ENCODE measurements at places on chromosomes 7 and 10. TPM values are rescaled to one million over a fixed set of nuclear protein-coding genes. Genes with fewer than 3 reads are reported as not detected.

Gene RAB11FIP2
- total RNA-seq, result 22.4 TPM

Gene SFRP4
- total RNA-seq, result under 0.01 TPM

Gene TACR2
- total RNA-seq, result not detected

Gene TYW1B
- 2.6 TPM for total RNA-seq

Gene GPC2
- total RNA-seq, result 0.73 TPM

Gene STEAP1
- 152 TPM for total RNA-seq

Gene TLL2
- total RNA-seq, result under 0.01 TPM

Gene SLC16A12
- under 0.01 TPM for total RNA-seq

Gene SLC35G1
- total RNA-seq, result 4.7 TPM

Gene NKX1-2
- total RNA-seq, result not detected

Gene UNC5B
- total RNA-seq, result 13.9 TPM

Gene EIF3A
- 109 TPM for total RNA-seq

Gene FOXP2
- total RNA-seq, result 11.8 TPM

Gene AUTS2
- total RNA-seq, result 5.9 TPM

Gene GPR26
- total RNA-seq, result not detected

Gene CTAGE6
- total RNA-seq, result 0.59 TPM

Gene AIFM2
- 7.7 TPM for total RNA-seq

Gene C10orf71
- not detected for total RNA-seq

Gene ZKSCAN5
- total RNA-seq, result 8.8 TPM

Gene SGPL1
- total RNA-seq, result 15.8 TPM

Gene TMEM213
- total RNA-seq, result not detected

Gene FOXK1
- 36.7 TPM for total RNA-seq

Gene OPN4
- not detected for total RNA-seq

Gene VSIR
- total RNA-seq, result 15.2 TPM

Gene ANXA8L1
- not detected for total RNA-seq

Gene MALRD1
- 0.20 TPM for total RNA-seq

Gene PRF1
- total RNA-seq, result not detected

Gene METTL27
- 5.5 TPM for total RNA-seq

Gene ZNF488
- total RNA-seq, result under 0.01 TPM

Gene FAM25G
- total RNA-seq, result not detected

Gene JAKMIP3
- total RNA-seq, result under 0.01 TPM

Gene DKK1
- total RNA-seq, result 92.1 TPM

Gene MPP7
- under 0.01 TPM for total RNA-seq

Gene SPDYE5
- total RNA-seq, result not detected

Gene RSBN1L
- total RNA-seq, result 19.4 TPM

Gene LOXL4
- total RNA-seq, result 7.2 TPM

Gene NPY
- not detected for total RNA-seq

Gene MMD2
- not detected for total RNA-seq

Gene RHOBTB1
- 5.5 TPM for total RNA-seq

Gene TEX47
- not detected for total RNA-seq

Gene EBLN1
- total RNA-seq, result not detected

Gene KLF14
- total RNA-seq, result 0.37 TPM

Gene NODAL
- not detected for total RNA-seq
